SW480 (cell line): ENCODE measurements at places on chromosomes 4 and X.

- DNase-seq: no peak
Observed at GRCh38 chr4:7810783-7811535, 128.7 kb downstream of the AFAP1 start.

DNA sequence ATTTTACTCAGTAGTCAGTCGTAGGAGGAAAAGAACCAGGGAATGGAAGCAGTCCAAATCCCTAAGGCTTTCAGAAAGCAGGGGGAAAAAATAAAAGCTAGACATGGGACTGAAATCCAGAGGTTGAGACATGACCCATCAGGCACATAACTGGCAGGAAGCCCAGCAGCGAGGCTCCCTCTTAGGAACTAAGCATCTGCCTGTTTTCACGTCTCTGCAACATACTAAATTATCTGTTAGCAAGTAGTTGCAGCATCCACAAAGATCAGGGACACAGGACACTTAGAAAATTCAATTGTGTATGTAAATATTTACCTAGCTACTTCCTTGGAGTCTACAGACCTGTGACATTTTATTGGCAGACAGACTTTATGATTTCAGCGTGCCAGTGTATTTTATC is 118.0 kb upstream of the EDNRA start:
- no peak for DNase-seq

DNA sequence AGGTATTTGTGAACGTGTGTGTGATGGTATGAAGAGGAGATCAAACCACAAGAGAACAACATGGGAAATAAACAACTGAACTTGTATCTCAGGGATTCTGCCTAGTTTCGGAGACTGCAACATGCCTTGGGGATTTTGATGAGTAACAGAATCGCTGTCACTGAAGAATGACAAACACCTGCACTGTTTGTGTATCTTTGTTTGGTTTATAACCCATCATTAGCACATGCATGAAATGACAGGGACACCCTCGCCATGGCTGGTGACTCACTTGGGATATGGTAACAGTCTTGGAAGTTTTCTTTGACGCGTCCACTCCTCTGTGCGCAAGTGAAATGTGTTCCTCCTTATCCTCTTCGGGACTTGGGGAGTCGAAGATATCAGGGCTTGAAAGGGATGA is 30.3 kb upstream of the MAP3K15 start:
- no peak for DNase-seq

GRCh38 chrX:155968791-155969190 is 28.7 kb upstream of the IL9R start:
- no peak for DNase-seq

DNA sequence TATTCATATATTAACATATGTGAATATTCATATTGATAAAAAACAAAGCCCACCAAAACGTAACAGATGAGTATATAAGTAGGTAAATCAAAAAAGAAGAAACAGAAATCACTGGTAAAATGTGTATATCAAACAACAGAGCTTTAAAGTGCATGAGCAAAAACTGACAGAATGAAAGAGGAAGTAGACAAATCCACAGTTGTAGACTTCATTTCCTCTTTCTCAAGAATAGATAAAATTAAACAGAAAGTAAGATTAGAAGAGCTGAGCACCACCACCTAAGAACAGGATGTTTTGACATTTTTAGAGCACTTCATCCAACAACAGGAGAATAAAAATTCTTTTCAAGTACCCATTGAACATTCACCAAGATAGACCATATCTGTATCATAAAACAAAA is 64.6 kb downstream of the CNKSR2 start:
- DNase-seq: no peak

- DNase-seq: no peak
Observed at GRCh38 chrX:7775987-7776386, 67.0 kb upstream of the VCX start.

DNA sequence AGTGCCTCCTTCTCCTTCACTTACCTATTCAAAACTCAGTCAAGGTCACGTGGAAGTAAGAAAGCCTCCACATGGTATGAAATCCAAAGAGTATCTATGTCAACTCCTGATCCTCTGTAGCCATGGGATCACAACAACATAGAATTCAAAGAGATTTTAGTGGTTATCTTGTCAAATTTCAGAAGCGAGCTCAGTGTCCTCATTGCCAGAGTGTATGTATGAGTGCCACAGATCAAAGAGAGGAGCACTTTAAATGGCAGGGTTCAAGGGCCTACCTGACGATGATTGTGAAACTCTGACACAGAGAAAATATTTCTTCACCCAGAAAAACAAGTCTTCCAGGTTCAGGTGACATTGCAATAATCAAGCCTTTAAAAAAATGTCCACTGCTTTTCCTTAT is 1.2 kb upstream of the ACE2 start:
- DNase-seq: no peak

DNA sequence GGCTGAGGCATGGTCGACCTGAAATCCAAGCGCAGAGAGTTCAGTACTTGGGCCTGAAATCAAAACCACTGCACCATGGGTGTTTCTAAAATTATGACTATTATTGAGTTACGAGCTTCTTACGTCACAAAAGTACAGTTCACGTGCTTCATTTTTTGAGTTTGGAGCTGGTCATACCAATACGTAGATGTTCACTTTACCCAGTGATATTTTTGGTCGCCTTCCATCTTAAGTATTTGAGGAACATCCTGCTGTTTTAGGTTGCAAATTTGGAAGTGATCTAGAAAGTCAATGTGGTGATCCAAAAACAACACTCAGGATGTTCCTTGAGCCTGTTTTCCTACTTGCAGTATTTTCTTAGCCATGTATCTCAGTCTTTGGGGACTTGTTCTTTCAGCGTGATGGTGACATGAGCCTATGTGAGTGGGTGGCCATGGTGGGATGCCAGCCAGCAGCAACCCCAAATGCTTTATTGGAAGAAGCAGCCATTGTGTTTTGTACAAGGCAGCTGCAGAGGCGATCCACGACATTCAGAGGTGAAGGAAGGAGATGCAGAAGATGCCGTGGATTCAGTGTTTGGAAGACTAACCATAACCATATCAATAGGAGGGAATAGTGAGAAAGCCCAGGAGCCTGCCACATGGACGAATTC is 28.7 kb downstream of the LDB2 start:
- no peak for DNase-seq

GRCh38 chrX:45719751-45720501 is 519.2 kb upstream of the DIPK2B start:
- DNase-seq: no peak

- DNase-seq: no peak
Observed at GRCh38 chrX:30150196-30150895, 65.0 kb upstream of the MAGEB2 start.

DNA sequence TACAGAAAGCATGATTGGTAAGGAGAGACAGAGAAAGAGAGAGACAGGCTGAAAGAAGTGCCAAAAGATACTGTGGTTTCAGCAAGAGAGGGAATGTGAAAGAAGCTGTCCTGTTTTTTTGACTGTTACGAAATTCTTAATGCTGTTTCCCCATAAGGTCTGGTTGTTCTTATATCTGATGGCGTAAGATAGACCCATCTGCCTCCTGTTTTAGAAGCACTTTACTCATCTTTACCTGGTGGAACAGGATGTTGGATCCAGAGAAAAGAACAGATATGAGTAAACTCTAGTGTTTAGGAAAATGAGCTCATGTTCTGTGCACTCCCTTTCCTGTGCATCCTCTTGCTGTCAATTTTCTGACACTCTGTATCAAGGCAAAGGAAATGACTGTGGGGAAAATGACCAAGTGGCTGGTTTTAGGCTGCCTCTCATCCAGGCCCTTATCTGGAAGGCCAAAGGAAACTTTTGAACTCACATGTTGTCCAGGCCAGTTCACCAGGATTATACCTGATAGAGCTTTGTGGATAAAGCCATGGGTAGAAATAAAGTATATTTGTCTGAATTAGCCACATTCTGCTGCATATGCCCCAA is 311.7 kb upstream of the HTR2C start:
- no peak for DNase-seq
